Thyroid gland (tissue), 4 donors: ENCODE measurements at places on chromosomes 3 and 15. TPM values are rescaled to one million over a fixed set of nuclear protein-coding genes. Genes with fewer than 3 reads are reported as not detected.

Gene MESP1
- total RNA-seq: 1.9 TPM

Gene GOLGA6B
- 0.27 TPM for total RNA-seq

Gene STXBP5L
- 24.9 TPM for total RNA-seq

Gene ZNF660
- 5.6 TPM for total RNA-seq

Gene WDR93
- total RNA-seq: 2.3 TPM

Gene IVD
- total RNA-seq: 435 TPM

Gene CCDC54
- not detected for total RNA-seq

Gene TRPM1
- not detected for total RNA-seq

Gene TRH
- total RNA-seq: 0.22 TPM

Gene GPD1L
- total RNA-seq: 66.4 TPM

DNA sequence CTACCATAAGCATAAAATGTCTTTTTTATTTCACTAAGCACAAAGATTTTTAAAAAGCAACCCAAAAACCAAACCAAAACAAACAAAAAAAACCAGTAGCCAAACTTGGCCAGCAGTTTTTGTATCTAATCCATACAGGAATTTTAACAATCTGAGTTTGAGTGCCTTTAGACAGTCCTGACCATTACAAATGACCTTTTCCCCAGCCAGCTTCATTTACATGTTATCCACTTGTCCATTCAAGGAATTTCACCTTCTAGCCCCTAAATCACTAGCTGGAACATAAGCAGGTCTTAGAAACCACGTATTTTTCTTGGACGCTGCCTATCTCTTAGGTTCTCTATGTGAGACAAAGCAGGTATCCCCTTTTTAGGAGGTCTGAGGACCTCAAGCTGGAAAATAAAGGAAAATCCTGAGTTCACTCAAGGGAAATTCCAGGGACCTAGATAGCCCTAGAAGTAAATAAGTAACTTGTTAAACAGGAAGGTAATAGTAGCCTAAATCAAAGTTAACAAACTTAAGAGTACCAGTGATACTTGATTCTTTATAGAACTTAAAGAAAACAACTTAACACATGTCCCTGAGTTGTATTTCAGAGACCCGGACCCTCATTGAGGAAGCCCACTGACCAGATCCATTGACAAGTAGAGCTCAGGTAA lies 34.2 kb downstream of the CIP2A start:
- DNase-seq: no peak

- DNase-seq: no peak
Measured at GRCh38 chr3:169754711-169755110, 10.1 kb downstream of the TERC start.

DNA sequence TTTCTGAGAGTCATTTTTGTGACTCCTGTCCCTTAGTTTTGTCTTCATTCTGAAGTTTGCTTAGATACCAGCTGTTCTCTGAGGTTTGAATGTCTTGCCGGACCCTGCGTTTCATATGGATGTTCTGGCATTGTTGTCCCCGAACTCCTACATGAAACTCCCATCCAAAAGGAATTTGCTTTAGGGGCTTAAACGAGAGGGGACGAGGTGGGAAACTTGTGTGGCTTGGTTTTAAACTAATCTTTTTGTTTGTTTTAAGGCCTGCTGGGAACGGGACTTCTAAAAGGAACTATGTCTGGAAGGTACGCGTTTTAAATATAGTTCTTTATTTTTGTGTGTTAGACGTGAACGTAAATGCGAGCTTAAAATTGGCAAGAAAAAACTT lies 679 bp downstream of the RPL35A start:
- no peak for DNase-seq

GRCh38 chr15:63555507-63555906 lies 41.7 kb upstream of the FBXL22 start:
- DNase-seq: no peak

DNA sequence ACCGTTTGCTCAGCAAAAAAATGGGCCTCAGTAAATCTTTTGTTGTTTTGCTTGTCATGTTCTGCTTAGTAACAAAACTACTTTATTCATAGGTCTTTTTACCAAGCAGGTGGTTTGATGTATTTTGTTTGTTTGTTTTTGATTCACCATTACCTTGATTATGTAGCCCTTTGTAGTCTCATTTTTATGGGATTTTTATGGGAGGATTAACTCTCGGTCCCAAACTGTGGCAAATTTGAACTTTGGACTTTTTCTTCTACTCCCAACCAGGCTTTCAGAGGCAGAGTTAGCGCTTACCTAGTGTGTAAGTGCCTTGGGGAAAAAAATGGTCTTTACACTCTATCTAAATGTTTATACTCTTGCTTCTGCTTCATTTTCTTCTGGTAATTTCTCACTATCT lies 276.7 kb upstream of the POU1F1 start:
- DNase-seq: no peak

DNA sequence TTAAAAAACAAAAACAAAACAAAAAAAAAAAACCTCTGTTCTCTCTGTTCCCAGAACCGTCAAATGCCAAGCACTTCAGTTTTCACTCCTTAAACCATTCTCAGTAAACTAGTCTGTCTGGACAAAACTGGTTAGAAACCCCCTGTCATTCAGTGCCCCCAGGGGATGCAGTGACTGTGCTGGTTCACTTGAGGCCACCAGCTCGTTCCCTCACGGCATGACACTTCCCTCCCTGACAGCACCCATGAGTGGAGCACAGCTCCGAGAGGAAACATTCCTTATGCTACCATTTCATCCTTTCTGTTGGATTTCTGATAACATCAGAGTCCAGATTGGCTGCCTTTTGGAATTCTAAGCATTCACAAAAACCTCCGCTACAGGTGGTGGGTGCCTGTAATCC lies 244.0 kb upstream of the TPM1 start:
- DNase-seq: peak; percentile 37

DNA sequence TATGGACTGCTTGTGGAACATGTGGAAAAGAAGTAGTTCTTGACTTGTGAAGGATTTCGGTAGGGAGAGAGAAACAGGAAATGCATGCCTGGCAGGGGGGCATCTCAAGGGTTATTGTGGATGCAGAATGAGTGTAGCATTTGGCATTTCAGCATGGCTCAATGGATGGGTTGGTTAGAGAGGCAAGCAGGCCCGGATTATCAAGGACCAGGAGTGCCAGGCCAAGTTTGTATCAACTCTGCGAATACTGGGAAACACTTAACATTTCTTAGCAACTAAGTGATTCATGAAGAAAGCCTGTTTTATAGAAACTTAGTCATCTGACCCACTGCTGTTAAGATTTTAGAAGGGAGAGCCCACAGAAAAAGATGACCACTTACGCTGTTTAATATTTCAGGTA lies 33.6 kb downstream of the KIF15 start:
- DNase-seq: no peak

GRCh38 chr3:42729404-42730145 lies 27.0 kb upstream of the HHATL start:
- DNase-seq: peak; percentile 50

GRCh38 chr3:132210476-132211346 lies 106.5 kb upstream of the ACP3 start:
- peak; percentile 72 for DNase-seq

DNA sequence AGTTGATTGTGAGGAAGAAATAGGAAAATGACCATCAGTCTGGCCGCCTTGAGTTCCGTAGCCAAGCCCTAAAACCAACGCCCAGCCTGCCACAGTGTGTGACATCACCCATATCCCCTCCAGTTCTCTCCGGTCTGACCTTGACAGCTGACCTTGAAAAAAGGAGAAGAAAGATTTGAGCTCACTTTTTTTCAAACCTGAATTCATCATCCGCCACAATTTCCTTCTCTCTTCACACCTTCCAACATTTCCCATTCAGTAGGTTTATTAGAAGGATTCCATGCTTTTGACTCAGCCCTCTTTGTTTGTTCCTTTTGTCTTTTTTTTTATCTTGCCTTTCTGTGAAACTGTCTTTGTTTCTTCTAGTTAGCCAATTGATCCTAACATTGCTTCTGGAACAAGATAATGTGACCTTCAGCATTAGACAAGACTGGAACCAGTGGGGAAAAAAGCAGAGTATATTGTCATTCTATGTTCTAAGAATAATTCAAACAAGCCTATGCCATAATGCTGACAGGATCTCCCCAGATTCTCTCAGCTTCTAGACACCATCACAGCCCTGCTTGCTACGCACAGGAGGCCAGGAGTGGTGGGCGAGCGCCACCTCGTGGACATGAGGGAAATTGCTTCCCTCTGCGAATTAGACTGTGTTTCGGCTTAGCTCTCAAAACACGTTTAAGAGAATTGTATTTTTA lies 283.1 kb downstream of the FGF12 start:
- peak; percentile 68 for DNase-seq

- DNase-seq: no peak
Measured at GRCh38 chr3:39011191-39011736, 40.5 kb downstream of the SCN11A start.

- no peak for DNase-seq
Measured at GRCh38 chr3:183151086-183151485, 11.4 kb downstream of the LAMP3 start.

DNA sequence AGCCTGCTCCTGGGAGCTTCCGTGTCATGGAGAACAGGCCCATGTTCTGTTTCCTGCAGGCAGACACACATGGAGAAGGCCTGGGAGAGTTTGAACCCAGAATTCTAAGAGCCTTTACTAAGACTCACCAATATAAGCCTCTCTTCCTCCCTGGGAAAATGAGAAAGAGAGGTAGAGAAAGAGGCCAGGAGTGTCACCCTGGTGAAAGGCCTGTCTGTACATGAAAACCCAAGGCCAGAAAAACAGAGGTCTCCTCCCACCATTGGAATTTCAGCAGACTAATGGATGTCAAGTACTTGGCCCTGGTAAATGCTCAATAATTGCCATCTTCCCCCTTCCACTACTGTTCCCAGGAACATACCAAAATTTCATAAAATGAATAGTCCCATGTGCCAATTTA lies 117.6 kb downstream of the TOP2B start:
- DNase-seq: no peak

- no peak for DNase-seq
Measured at GRCh38 chr3:15809313-15809712, 11.5 kb upstream of the ANKRD28 start.

GRCh38 chr15:40155270-40155910 lies 5.5 kb upstream of the BUB1B start:
- DNase-seq: peak; percentile 78

DNA sequence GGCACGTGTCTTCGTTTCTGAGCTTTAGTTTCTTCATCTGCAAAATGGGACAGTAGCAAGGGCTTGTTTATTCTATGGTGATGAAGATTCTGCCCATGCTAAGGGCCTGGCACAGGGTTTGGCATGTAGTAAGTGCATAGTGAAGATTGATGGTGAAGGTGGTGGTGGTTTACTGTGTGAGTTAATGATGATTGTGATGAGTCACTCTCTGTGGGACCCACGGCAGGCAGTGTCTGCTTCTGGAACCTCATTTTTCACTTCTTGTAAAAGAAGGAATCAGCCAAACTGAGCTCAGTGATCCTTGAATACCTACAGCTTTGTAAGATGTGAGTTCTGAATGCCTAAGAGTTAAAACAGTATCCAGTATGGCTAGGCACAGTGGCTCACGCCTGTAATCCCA lies 86.2 kb upstream of the LRTM1 start:
- DNase-seq: no peak

DNA sequence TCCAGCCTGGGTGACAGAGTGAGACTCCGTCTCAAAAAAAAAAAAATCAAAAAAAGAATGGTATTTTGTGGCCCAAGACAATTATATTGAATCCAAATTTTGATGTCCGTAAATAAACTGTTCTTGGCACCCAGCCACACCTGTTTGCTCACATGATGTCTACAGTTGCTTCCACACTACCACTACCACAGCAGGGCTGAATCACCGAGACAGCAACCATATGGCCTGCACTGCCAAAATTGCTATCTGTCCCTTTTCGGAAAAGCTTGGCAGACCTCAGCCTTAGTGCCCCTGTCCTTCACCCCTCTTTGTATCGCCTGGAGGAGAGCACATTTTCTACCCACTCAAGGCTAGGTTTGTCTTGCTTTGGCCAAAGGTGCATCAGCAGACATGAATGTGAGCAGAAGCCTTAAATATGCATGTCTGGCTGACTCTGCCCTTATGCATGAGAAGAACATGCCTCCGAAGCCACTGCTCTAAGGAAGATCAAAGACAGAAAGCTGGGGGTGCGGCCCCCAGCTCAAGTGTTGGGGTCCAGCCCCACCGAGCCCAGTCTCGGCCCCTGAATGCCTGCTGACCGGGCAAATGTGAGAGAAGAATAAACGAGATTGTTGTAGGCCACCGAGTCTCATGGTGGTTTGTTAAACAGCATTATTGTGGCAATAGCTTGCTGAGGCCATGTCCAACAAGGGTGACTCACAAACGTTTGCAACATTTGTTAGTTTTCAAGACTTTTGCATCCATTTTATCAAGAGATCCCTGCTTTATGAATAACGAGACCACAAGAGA lies 108.1 kb downstream of the TPRA1 start:
- DNase-seq: no peak

DNA sequence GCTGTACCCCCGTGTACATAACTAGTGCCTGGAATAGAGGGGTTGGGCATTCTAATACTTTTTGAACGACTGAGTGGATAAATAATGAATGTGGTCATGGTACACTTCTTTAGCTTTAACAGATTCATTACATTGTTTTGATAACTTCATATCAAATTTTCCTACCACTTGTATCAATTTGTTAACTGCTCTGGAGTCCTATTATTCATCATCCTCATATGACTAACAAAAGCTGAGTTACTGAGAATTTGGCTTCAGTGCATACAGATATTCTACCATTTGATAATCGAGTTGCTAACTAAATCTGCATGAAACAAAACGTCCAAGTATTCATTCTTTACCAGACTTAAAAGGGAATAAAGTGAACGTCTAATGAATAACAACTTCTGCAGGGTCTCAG lies 31.7 kb downstream of the FRMD5 start:
- no peak for DNase-seq

DNA sequence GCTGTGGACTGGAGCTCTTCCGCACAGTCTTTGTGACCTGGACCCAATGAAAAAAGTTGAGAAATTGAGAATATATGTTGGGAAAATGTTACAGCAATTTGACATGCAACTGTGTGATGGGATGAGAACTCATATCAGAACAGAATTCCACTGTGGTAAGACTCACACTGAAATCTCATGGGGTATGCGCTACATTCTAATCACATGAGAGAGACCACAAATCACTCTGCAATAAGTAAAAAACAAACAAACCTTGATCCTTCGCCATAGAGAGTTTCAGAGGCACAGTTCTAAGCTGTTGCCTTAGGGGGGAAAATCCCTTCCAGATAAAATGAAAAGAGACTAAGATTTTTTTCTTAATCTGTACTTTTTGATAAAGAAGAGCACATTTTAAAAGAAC lies 37.3 kb downstream of the LMCD1 start:
- no peak for DNase-seq

- DNase-seq: no peak
Measured at GRCh38 chr15:56640549-56640948, 92.8 kb downstream of the ZNF280D start.

DNA sequence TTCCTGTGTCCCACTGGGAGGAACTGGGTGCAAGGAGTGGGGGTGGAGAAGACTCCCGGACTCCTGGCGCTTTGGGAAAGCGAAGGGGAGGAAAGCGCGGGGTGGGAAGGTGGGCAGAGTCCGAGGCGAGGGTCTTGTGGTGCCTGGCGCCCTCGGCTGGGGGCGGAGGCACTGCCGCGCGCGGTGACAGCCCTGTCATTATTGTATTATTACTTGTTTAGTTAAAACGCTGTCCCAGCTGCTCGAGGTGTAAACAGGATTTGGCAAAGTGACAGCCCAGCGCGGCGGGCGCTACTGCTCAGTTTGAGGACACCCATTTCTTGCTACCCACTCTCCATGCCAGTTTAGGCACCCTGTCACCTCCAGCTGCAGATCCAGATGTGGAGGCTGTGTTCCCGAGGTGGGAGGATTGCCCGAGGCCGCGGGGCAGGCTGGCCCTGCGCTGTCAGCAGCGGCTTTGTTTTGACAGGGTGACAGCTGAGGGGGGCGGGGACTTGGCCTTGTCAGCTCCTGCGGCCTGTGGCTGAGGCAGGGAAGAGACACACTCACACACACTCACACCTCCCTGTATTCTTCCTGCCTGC lies 1.0 kb downstream of the KAT2B start:
- DNase-seq: peak; percentile 94
